Hematopoietic multipotent progenitor cell treated with erythropoietin and hydrocortisone succinate and interleukin-3 and kit ligand, for 8 days (in vitro differentiated cells): ENCODE measurements at places on chromosomes 3 and 15.

DNA sequence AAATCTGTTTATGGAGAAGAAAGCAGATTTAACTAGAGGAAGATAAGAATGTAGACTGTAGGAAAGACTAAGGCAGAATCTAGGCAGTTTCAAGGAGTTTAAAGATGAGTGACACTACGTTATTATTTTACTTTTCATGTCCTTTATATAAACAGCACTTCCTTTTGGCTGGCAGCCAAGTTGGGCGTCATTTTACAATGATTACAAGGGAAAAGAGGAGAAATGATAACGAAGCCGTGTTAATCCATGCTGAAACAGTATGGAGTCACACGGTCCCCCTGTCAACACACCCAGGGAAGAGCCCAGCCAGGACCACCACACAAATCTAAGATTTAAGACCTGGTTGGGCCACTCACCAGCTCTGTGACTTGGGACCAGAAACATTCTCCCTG is 83.7 kb upstream of the NEO1 start:
- peak; percentile 38 for DNase-seq

DNA sequence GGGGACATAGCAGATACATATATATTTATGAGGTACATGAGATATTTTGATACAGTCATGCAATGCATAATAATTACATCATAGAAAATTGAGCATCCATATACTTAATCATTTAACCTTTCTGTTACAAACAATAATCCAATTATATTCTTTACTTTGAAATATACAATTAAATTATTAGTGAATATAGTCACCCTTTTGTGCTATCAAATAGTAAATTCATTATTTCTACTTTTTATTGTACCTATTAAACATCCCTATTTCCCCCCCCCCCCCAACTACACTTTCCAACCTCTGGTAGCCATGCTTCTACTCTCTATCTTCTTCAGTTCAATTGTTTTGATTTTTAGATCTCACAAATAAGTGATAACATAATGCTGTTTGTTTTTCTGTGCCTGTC is 719.1 kb downstream of the ZBBX start:
- DNase-seq: no peak

DNA sequence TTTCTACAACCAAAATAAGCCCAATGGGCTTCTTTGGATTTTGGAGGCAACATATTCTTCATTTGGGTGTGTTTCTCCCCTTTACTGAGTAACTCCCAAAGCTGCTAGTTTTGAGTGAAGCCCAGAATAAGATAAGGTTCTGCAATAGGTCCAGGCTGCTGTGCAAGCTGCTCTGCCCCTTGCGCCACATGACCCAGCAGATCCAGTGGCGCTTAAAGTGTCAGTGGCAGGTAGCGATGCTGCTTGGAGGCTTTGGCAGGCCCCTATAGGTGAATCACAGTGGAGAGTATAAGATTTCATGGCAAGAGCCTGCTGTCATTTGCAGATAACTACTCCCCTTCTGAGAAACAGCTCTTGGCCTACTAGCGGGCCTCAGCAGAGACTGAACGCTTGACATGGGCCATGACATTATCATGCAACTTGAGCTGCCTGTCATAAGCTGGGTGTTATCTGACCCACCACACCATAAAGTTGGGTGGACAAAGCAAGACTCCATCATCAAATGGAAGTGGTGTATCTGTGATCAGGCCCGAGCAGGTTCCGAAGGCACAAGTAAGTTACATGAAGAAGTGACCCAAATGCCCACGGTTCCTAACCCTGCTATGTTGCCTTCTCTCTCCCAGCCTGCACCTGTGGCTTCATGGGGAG is 88.4 kb upstream of the OXTR start:
- DNase-seq: peak; percentile 58

GRCh38 chr15:95269242-95270183 is 1038.2 kb downstream of the MCTP2 start:
- DNase-seq: no peak

DNA sequence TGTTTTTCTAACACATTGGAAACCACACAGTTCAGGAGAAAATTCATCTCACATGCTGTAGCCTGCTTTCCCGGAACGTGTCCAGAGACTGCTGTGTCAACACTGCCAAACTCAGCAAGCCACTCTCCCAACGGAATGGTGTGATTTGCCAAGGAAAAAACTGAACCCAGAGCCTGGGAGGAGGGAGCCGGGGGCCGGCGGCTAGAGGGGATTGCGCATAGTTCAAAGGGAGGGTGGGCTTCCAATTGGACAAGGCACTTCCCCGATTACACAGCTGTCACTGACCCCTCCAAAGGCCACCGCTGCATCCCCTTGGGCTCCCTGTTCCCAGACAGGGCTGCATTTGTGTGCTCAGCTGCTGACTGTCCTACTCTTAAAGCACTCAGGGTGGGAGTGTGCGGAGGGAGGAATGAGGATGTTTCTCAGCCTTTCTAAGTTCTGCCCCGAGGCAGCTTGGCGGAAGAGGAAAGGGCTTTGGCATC is 256.2 kb downstream of the ZNF621 start:
- no peak for DNase-seq

DNA sequence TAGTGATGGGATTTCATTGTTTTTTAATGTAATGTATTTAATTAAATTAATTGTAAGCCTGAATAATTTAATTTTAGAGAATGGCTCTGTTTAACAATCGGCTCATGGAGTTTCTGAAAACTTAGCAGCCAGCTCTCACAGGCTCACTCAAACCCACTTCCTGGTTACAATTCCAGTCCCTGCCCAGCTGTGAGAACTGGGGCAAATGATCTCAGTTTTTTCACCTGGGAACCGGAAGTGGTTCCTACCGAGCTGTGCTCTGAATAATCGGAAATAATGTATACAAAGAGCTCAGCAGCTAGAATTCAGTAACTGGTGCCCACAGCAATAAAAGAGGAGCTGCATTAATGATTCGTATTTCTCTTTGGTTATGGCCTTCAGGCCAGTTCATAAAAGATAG is 244.3 kb upstream of the MCTP2 start:
- no peak for DNase-seq

GRCh38 chr3:72746430-72747411 is 101.5 kb downstream of the SHQ1 start:
- no peak for DNase-seq

- DNase-seq: no peak
Measured at GRCh38 chr3:8768364-8769087, 887 bp downstream of the OXTR start.

DNA sequence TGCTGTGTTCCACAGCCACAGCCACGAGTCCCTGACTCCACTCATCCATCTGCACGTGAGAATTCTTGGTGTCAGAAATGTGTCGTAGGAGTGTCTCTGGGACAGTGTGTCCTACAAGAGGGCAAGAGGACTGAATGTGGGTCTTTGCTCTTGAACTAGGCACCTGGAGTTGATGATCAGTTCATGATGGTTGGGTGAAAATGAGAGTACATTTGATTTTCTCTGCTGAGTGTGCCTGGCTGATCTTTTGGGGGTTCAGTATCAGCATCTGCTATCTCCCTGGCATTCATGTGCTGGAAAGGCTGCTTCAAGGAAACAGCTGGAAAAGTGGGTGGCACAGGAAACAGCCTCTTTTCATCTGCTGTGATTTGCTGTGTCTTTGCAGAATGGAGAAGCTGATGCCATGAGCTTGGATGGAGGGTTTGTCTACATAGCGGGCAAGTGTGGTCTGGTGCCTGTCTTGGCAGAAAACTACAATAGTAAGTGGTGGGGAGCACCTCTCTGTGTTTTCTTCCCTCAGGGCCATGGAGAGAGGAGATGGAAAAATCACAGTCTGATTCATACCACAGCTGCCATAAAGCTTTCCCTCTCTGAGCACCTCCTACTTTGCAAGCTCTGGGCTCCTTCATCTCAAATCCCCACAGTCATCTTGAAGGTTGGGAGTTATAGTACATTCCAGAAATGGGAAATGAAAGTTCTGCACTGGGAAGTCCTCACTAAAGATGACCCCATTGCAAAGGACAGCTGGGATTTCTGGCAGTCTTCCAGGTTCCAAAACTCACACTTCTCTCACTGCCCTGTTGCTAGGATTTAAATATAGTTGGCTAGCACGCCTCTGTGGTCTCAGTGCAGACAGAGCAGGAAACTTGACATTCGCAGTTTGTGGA is 17.8 kb downstream of the TF start:
- no peak for DNase-seq

DNA sequence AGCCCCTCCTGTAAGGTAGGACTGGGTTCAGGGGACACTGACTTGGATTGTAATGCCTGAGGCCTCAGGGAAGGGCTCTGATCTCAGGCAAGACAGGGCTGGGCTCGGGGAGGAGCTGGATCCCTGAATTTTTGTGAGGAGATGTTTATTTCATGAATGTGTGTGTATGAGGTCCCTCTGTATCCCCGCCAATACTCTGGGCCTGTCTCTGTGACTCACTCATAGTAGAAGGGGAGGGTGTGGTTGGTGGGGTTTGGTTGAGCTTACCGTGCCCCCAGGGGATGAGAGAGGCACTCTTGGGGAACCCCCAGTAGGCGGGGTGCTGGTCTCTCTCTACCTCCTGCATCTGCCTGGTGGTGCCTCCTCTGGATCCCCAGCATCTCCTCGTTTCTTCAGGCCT is 28.1 kb downstream of the RPSA start:
- no peak for DNase-seq

DNA sequence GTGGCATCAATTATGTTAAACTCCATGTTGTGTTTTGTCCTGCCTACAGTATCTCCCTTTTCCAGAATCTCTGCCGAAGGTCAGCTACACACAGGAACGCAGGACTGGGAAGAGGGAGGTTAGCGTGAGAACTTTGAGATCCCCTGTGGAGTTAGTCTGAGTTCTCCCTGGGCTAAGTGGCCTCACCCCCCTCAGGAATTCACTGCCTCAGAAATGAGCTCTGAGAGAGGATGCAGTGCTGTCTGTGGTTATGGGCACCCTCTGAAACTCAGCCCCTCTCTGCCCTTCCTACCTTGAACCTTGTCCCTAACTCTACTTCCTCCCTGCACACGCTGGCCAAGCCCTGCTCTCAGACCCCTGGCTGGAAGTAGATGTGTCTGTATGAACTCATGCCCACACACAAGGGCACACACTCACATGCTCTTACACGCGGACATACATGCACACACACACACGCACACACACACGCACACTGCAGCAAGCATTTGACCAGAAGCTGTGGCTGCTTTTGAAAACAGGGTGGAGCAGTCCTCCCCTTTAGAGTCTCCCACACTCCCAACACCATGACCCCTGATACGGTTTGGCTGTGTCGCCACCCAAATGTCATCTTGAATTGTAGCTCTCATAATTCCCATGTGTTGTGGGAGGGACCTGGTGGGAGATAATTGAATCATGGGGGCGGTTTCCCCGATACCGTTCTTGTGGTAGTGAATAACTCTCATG is 5.3 kb upstream of the VIPR1 start:
- DNase-seq: no peak

- no peak for DNase-seq
Measured at GRCh38 chr15:67809866-67810265, 15.4 kb upstream of the SKOR1 start.

DNA sequence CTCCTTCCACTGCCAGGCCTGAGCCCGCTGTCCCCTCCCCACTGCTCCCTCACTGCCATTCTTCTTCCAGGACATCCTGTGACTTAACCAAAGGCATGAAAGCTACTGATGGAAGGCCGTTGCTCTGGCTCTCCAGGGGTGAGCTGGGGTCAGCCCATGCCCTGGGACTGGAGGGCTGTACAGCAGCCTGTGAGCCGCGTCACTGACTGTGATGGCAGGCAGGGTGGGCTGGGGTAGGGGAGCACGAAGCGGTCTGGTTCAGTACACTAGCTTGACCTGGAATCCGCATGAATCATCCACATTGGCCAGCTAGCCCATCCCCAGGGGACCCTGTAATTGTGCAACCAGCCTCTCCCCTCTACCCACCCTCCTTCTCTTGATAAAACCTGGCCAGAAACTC is 30.8 kb downstream of the CORO2B start:
- no peak for DNase-seq

- no peak for DNase-seq
Measured at GRCh38 chr3:31680072-31680870, 147.5 kb downstream of the STT3B start.

DNA sequence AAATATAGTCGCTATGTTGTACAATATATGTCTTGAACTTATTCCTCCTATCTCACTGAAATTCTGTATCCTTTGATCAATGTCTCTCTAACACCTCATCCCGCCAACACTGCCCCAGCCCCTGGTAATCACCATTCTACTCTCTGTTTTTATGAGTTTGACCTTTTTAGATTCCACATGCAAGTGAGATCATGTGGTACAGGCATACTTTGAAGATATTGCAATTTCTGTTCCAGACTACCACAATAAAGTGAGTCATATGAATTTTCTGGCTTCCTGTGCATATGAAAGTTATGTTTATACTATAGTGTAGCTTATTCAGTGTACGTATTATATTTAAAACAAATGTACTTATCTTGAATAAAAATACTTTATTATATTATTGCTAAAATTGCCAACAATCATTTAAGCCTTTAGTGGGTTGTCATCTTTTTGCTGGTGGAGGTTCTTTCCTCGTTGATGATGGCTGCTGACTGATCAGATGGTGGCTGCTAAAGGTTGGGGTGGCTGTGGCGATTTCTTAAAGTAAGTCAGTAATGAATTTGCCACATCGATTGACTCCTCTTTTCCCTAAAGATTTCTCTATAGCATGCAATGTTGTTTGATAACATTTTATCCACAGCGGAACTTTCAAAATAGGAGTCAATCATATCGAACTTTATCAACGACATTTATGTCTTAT is 257.2 kb downstream of the NFKBIZ start:
- no peak for DNase-seq

DNA sequence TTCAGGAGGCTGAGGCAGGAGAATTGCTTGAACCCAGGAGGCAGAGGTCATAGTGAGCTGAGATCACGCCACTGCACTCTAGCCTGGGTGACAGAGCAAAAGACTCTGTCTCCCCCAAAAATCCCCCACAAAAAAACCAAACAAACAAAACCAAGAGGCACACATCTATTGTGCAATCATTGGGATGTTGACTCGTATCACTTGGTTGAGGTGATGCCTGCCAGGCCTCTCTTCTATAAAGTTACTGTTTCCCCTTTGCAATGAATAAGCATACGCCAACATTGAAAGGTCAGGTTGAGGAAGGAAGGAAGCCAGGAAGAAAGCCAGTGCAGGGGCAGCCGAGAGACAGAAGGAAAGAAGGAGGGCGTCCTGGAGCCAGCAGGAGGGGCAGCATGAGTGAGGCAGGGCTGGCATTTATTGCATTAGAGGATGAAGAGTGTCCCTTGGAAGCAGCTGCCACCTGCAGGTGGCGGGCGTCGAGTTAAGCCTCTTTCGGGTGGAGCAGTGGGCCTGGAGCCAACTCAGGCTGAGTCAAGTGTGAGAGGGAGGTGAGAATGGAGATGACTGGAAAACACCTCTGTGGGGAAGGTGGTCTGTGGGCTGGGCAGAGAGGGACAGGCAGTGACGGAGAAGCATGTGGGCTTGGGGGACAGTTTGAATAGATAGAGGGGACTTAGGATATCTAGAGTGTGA is 8.3 kb upstream of the CSPG4 start:
- peak; percentile 88 for DNase-seq

- peak; percentile 4 for DNase-seq
Measured at GRCh38 chr3:62187022-62187431, 186.3 kb downstream of the FEZF2 start.

- no peak for DNase-seq
Measured at GRCh38 chr3:183538486-183538885, 17.0 kb downstream of the KLHL6 start.

GRCh38 chr15:85545185-85545584 is 164.8 kb downstream of the AKAP13 start:
- DNase-seq: no peak
